Islet precursor cell (in vitro differentiated cells): ENCODE measurements at places on chromosomes 11 and 22.

DNA sequence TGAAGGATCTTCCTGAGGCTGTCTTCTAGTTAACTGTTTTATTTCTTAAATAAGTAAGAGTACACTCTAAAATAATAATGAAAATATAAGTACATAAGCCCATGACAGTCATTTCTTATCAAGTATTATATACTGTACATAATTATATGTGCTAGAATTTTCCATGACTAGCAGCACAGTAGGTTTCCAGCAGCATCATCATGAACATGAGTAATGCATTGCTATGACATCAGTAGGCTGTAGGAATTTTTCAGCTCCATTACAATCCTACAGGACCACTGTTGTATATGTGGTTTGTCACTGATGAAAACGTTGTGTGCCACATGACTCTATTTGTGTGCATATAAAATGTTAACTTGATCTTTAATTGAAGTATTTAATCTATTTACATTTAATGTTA is 22.0 kb downstream of the ZNF202 start:
- no peak for DNase-seq

DNA sequence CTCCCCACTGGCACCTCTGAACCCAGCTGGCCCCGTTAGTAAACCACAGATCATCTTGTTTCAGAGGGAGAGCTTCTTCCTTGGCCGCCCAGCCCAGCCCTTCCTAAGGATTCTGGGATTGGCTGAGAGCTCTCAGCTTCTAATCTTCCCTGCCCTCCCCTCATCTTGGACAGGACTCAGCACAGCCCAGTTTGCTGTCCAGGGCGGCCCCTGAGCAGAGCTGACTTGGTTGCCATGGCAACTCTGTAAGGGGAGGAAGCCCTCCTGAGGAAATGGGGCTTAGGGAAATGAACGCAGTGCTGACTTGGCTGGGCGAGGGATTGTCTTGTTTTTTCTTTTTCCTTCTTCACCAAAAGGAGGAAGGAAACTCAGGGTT is 4.6 kb downstream of the APOL4 start:
- DNase-seq, result peak; percentile 96

DNA sequence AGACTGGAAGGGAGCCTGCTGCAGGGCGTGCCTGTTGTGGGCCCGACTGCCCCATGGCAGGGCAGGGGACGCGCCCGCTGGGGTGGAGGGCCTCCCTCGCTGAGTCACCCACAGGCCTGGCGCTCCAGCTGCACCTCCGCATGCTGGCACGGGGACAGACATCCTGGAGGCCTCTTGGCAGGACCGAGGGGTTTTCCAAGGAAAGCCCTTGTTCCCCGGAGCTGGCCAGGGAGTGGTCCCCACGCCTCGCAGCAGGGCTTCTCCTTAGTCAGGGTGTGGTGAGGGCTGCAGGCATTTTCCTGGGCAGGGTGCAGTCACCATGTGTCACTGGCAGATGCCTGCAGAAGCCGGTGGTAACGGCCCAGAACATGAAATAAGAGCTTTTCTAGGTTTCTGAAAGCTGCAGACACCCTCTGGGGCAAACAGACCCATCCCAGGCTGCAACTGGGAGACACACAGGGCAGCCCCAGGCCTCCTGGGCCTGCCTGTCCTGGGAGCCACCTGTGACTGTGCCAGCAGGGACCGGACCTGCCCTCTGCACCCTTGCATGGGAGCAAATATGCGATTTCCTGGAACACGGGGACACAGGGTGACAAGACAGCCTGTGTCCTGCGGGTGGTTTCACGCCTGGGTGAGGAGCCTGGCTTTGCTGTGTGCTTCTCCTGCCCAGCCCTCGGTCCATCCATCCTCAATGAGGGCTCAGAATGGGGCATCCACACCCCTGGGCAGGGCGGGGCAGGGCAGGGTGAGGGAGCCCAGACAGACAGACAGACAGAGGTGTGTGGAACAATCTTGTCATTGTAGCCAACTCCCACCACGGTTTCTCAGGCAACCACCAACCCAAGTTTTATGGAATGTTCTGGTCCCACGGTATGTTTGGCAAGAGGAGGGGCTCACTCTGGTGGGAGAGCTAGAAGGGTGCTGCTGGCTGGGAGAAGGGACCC is 43.2 kb upstream of the FADD start:
- DNase-seq, result no peak

DNA sequence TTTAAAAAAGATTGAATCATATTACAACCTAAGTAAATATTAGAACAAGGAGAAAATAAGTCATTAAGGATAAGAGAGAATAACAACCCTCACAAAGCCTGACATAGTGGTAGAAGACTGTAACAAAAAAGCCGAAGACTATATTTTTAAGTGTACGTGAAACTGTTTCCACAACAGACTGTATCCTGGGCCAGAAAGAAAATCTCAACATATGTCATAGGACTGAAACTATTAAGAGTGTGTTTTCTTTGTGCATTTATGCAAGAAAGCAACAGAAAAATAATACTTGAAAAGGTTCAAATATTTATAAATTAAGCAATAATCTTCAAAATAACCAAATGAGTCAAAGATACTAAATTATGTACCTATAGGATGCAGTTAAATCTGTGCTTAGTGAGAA is 309.8 kb downstream of the CASP12 start:
- no peak for DNase-seq

DNA sequence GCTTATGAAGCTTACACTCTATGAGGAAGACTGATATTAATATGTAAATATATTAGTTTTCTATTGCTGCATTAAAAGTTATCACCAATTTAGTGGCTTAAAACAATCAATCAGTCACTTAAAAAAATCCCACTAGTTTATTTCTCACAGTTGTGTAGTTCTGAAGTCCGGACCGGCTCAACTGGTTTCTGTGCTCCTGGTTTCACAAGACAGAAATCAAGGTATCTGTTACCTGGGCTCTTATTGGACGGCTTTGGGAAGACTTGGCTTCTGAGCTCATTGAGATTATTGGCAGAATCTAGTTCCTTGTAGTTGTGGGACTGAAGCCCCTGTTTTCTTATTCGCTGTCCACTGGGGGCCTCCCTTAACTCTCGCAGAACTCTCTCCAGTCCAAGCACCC is 343.0 kb downstream of the RAB38 start:
- no peak for DNase-seq

DNA sequence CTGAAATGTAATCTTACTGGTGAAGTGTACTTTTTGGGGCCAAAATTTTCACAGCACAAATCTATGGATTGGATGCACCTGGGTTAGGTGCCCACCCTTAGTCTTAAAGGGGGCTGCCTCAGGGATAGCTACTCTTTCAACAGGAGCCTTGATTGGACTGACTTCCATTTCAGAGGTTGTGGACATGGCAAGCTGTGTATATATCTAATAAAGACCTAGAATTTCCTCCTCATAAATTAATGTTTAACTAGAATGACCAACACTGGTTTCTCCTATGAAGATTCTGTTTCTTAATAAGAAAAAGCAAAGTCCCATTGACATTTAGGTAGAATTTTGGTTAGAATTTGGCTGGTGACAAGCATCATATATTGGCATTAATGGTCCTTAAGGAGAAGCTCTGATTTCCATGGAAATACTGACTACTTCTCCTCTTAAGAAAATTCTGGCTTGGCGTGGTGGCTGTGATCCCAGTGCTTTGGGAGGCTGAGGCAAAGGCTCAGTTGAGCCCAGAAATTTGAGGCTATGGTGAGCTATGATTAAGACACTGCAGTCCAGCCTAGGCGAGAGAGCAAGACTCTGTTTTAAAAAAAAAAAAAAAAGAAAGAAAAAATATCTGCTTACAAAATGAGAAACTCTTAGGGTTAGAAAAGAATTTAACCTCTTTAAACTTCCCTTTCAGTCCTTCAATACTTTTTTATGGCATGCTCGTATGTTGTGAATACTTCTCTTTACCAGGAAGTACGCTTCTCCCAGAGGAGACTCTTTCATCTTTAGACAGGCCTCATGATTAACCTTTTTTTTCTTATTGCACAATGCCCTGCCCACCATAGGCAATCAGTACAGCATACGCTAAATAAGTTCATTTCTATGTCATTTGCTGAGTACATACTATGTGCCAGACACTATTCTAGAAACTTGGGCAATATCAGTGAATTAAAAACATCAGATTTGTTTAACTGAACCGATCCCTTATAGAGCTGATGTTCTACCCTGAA is 77.2 kb downstream of the PRR5L start:
- no peak for DNase-seq

GRCh38 chr11:114167355-114167754 is 107.8 kb downstream of the ZBTB16 start:
- DNase-seq, result no peak

DNA sequence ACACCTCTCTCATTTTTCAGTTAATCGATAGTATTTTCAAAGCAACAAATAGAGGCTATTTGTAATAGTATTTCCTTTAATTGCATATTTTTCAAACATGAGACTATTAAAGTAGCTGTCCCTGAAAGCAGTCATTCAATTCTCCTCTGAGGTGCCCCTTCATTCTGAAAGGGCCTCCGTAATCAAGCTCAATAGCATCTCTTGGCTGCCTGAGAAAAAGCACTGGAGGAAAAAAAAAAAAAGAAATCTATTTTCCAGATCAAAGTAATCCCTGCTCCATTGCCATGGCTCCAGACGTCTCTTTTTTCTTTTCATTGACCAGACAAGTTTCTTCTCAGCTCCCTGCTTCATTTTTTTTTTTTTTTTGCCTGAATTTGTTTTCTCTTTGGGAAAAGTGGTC is 154.5 kb upstream of the BLID start:
- DNase-seq, result no peak

DNA sequence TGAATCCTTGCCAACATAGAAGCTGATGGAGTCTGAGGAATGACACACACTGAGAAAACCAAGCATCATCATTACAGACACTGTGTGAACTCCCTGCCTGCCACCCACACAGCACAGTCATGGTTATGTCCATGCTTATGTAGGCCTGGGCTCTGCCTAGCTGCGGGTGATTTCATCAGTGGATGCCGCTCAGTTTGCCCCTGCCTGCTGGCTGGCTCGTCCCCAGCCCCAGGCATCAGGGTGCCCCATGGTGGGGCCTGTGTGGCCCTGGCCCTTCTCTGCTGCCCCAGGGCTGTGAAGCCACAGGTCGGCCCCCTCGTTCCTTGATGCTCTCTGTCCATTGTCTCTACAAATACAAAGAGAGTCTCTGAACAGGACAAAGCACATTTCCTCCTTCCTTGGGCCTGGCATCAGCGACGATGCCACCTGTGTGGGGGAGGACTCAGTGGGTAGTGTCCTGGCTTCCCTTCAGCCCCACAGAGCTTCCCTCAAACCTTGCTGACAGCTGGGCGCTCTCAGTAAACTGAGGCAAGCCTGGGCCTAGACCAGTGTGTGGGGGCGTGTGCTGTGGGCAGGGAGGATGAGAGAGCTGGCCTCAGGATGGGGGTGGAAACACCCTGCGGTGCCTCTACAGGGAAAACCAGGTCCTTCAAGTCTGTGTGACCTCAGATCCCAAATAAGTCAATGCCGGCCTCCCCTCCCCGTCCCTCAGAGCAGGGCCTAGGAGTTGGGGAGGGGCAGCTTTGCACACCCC is 20.0 kb upstream of the TUB start:
- no peak for DNase-seq

GRCh38 chr11:110000850-110001249 is 92.3 kb upstream of the ZC3H12C start:
- DNase-seq, result no peak

GRCh38 chr11:103499710-103500340 is 390.6 kb downstream of the DYNC2H1 start:
- DNase-seq, result no peak

DNA sequence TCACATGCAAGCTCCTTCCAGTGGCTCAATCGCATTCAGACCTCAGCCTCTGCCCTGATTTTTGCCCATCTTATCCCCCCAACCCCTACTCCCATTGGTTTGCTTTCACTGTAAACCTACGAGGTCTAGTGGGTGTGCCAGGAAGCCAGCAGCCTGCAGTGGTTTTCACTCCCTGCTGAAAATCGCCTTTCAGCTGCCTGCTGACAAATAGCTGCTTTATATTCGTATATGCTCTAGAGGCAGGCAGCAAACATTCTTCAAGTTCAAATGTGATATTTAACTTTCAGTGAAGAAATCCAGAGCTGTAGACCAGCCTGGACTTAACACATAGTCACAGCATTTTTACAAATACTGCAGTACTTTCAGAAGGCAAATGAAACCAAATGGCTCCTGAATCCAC is 92.8 kb upstream of the APOA1 start:
- DNase-seq, result no peak

DNA sequence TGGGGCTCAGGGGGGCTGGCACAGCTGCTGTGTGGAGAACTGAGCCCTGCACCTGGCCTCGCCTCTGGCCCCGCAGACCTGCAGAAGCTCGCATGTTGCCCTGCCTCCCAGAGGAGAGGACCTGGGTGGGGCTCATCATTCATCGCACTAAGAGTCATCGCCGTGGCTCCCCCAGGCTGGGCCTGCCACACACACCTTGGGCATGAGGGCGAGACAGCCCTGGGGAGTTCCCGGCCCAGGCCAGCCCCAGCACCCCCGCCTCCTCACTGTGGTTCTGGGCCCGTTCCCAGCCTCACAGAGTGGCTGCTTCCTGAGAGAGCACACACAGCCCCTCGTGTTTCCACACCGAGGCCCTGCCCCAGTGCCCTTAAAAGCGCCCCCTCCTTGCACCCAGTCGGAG is 694.6 kb downstream of the TBC1D22A start:
- DNase-seq, result no peak

GRCh38 chr11:27353593-27354358 is 9.2 kb downstream of the CCDC34 start:
- no peak for DNase-seq

DNA sequence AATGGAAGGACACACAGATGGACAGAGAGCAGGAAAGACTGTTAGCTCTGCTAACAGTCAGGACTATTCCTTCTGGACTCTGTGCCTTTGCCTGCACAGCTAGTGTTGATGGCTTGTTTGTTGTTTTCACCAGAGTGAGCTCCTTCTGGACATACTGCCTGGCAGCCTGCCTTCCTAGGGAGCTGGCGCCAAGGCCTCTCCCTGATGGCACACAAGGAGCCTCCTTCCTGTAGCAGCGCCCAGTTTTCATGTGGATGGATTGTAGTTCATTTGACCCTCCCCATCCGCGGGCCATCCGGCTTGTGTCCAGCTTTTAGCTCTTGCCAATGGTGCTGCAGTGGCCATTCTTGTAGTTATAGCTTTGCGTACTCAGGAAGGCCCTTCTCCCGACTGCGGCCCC is 16.6 kb upstream of the BCR start:
- peak; percentile 23 for DNase-seq

GRCh38 chr11:47328449-47329390 is 23.8 kb downstream of the MYBPC3 start:
- DNase-seq, result peak; percentile 47

GRCh38 chr11:27470826-27471588 is 1.6 kb downstream of the LGR4 start:
- DNase-seq, result peak; percentile 71

DNA sequence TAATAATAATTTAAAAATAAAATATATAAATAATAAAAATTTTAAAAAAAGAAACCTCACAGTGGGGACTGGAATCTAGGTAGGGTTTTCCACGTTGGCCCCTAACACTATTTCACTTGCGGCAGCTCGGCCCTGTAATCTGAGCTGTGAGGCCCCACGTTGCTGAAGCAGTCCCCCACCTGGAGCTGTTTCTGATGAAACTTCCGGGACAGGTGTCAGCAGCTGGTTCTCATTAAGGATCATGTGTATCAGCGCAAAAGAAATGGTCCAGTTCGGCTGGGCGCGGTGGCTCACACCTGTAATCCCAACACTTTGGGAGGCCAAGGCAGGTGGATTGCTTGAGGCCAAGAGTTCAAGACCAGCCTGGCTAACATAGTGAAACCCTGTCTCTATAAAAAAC is 17.3 kb downstream of the RHOD start:
- DNase-seq, result no peak

GRCh38 chr11:133230431-133230830 is 301.9 kb downstream of the OPCML start:
- no peak for DNase-seq

- DNase-seq, result no peak
These were observed 49.1 kb downstream of the COMMD9 start for GRCh38 chr11:36240173-36240572.

GRCh38 chr11:78645226-78646202 is 70.8 kb upstream of the NARS2 start:
- DNase-seq, result peak; percentile 91
